Stimulated activated CD4-positive, alpha-beta T cell treated with anti-CD3 and anti-CD28 coated beads, Interleukin-2, amount 100 ng/mL, for 48 hours (primary cell): ENCODE measurements at places on chromosomes 3 and 15.

DNA sequence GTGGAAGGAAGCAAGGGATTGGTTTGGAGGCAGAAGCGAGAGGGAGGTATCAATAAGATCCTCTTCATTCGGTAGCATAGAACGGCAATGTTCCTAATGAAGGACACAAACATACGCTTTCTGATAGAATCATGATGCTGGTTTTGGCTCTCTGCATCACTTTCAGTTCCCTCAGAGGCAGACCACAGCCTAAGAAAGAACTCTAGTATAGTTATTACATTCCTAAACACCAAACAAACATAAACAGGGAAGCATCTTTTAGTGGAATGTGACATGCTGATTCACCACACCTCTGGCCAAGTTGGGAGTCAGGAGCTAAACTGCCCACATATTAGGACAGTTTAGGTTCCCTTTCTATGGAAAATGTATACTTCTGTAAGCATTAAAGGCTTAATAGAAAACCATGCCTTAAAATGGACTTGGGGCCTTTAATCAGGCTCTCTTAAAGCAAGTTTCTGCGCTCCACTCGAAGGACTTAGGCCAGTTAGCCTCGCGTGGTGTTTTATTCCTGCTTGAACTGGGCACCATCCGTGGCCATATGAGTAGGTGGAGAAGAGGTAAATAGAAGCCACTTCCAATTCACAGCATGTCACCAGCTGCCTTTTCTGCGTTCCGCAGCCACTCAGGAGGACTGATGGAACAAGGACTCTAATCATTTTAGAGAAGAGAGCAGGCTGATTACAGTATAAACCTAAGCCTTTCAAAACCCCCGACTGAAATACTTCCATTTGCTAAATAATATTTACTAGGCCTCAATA, 53.7 kb downstream of the CD47 start:
- DNase-seq, result no peak

- DNase-seq, result no peak
Observed at GRCh38 chr3:170991664-170992063, 34.9 kb downstream of the SLC2A2 start.

DNA sequence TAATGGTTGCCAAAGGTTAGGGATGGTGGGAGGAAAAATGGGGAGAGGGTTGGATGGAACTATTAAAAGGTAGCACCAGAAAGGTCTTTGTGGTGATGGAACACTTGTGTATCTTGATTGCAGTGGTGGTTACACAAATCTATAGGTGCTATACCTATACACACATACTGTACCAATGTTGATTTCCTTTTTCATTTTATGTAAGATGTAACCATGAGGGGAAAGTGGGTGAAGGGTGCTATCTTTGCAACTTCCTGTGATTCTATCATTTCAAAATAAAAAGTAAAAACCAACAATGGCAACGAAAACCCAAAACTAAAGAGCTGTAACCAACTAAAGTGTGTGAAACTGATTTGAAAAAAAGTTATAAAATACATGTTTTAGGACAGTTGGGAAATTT, 761 bp upstream of the ZNF35 start:
- no peak for DNase-seq

DNA sequence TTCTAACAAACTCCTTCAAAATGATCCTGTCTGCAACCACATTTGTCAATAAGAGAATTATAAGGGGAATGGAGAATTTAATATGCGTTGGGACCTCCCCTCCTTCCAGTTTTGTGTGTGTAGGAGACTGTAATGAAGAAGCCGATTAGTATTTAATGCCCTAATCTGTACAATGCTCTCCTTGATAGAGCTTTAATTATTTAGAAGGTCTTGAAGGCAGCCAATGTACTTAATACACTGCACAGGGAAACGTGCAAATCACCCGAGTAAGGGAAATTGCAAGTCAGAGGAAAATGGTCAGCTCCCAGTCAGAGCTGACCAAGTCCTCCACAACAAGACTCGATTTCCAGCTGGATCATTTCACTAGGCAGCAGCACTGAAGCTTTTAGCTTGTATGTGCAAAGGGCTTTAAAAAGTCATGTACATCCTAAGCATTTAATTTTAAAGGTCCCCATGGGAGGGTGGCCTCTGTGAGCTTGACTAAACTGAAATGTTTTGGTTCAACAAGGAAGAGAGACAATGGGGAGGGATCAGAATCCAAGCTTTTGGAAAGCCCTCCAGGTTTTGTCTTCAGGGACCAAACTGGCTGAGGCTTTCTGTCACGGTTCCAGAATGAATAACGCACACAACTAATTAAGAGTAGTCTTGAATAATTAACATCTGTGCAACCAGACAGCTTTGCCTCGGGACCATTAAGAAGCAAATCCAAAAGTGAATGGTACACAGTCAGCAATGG, 159.8 kb upstream of the MITF start:
- no peak for DNase-seq

- no peak for DNase-seq
Observed at GRCh38 chr3:152400887-152401286, 132.2 kb downstream of the MBNL1 start.

DNA sequence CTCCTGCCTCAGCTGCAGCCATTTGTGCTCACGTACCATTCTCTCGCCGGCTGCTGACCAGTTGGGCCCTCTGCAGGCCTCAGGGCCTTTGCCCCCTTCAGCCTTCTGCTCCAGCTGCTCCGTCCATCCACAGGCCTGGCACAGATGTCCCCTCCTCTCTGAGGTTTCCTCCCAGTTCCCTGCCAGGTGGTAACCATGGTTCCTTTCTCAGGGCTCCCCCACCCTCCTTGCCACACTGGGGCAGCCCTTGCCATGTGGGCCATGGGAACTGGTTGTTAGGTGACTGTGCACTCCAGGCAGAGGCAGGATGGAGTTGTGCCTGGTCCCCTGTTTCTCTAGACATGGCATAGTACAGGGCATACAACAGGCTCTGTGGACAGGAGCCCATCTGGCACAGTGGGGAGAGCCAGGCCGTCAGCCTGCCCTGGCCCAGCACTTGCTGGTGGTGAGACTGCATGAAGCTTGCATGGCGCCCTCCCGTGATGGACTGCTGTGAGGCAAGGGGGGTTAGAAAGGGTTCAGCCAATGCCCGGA, 148.9 kb downstream of the DNAJB8 start:
- DNase-seq, result no peak

- DNase-seq, result no peak
Observed at GRCh38 chr3:154025007-154025406, 96.2 kb upstream of the ARHGEF26 start.

DNA sequence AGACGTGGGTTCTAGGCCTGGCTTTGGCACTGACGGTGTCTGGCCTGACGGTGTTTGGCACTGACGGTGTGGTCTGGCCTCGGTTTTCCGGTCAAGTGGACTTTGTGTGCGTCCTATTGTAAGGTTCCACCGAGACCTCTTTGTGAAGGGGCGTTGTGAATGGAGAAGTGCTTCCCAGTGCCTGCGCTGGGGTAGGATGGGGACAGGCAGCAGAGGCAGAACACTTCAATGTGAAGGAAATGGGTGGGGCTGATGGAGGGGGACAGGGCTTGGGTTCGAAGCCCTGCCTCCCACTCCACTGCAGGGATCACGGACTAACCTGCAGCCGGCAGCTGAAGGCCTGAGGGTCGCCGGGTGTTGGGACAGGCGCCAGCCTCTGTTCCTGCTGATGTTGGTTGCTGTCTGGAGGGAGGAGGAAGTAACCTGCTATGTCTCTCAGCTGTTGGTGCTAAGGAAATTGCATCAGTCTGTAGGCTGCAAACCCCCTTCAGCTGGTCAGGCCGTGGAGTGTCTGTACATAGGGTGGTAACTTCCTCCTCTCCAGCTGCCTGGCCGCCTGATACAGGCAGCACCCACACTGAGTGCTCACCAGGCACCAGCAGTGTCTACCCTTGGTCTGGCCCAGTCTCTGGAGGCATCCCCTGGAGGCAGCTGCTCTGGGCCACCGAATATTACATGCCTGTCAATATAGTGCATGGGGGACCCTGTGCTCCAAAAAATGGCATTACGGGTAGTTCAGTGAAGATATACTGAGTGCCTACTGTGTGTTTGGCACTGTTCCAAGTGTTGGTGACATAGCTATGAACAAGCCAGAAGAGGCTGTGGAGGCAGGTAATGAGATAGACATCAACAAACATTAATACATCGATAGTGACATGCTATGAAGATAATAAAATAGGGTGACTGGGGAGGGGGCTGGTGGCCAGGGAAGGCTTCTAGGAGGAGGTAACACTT, 1.1 kb downstream of the TM6SF1 start:
- no peak for DNase-seq

DNA sequence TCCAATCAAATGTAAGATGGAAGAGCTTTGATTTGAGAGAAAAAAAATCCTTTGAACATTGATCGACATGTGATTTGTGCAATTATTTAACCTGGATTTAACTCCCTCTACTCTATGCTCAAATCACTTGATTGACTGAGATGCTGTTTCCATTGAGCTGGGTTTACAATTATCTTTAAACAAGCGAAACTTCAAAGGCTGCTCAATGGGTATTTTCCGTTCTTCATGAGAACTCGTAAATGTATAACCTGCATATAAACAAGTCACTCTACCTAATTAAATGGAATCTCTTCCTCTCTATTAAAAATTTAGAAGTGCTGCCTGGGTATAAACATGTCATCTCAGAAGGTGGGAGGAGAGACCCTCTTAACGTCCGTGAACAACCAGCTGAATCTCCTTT, 71.9 kb downstream of the ANXA2 start:
- no peak for DNase-seq

DNA sequence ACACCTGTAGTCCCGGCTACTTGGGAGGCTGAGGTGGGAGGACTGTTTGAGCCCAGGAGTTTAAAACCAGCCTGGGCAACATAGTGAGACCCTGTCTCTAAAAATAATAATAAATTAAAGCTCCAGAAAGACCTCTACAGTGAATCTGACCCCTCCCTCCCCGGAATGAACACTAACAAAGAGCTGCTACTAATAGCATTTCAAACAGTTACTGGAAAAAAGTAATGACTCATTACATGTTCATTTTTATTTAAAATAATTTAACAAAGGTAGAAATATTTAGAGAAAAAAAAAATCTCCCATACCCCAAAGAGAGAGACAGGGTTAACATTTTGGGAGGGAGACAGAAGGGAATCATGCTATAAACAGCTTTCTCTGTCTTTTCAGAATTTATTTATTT, 2.2 kb upstream of the UBA3 start:
- DNase-seq, result no peak

GRCh38 chr3:43180694-43181093, 74.8 kb upstream of the POMGNT2 start:
- no peak for DNase-seq

DNA sequence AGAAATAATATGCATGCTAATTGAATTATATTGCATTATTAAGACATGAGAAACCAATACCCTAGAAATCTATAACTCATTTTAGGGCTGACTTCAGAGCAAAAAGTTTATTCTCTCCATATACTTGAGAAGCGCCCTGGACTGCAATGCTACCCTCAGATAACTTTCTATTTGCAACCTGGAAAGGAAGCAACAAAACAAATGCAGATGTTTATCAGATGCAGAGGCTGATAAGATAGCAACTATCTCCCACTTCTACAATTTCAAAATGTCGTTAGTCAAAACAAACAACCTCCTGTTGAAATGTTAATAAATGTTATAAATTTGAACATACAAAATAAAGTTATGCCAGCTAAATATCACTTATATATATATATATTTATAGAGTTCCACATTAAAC, 34.8 kb downstream of the HES1 start:
- no peak for DNase-seq

GRCh38 chr3:24123596-24123995, 178.5 kb downstream of the NR1D2 start:
- DNase-seq, result no peak

DNA sequence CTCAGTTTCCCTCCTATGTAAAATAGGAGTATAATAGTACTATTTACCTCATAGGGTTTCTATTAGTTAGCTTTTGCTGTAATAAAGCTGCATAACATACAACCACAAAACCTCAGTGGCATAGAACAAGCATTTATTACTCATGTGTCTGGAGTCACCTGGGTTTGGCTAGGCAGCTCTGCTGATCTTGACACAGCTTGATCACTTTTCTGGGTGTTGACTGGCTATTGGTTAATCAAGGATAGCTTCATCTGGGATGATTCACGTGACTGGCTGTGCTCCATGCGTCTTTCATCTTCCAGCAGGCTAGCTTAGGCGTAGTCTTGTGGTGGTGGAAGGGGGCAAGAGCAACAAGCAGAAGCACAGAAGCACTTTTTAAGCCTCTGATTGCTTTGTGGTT, 112.6 kb downstream of the SQOR start:
- no peak for DNase-seq

GRCh38 chr15:40277471-40277870, 5.4 kb downstream of the ANKRD63 start:
- no peak for DNase-seq

DNA sequence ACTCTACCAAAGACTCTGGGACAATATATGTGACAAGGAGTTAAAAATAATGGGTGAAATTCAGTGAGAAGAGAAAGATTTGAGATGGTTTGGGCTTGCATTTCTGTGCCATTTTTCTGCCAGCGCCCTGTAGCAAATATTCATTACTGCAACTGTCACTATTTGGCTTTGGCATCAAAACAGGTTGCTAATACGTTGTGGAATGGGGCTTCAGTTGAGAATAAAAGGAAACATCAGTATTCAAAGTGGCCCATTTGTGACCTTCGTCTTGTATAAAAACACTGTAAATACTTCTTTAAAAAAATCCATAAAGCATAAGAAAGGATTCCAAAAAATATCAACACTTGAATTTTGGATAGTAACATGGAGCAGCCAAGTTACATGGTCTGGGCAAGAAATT, 309.2 kb downstream of the ZNF385D start:
- no peak for DNase-seq

GRCh38 chr15:61634837-61635236, 405.7 kb upstream of the RORA start:
- no peak for DNase-seq

DNA sequence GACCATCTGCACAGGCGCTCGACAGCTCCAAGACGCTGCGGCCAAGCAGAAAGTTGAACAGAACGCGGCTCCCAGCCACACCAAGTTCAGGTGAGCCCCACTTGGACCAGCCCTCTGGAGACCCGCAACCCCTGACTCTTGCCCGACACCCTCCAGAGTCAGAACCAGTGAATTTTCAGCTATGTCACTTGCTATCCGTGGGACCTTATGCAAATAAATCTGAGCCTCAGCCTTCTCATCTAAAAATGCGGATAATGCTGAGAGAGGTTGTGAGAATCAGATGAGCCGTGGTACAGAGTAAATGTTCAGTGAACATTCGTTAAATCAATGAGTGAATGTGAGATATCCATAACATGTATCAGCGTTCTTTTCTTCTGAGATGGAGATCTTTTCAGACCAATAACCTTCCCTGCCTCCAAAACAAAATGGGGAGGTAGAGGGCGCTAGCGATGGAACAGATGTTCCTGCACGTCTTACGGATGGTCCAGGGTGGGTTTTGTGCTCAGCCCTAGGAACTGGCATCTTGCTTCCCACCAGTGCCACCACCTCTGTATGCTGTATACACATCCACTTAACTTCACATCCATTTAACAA, 524 bp downstream of the MRPS11 start:
- no peak for DNase-seq
